NCI-H446 (cell line): ENCODE measurements at places on chromosomes 11 and 22.

- DNase-seq: no peak
These were observed 48.0 kb upstream of the PLET1 start for GRCh38 chr11:112308651-112309050.

- DNase-seq: no peak
These were observed 1.7 kb downstream of the C11orf96 start for GRCh38 chr11:43943931-43944751.

GRCh38 chr11:97756571-97757335 is 1264.0 kb upstream of the CNTN5 start:
- no peak for DNase-seq

DNA sequence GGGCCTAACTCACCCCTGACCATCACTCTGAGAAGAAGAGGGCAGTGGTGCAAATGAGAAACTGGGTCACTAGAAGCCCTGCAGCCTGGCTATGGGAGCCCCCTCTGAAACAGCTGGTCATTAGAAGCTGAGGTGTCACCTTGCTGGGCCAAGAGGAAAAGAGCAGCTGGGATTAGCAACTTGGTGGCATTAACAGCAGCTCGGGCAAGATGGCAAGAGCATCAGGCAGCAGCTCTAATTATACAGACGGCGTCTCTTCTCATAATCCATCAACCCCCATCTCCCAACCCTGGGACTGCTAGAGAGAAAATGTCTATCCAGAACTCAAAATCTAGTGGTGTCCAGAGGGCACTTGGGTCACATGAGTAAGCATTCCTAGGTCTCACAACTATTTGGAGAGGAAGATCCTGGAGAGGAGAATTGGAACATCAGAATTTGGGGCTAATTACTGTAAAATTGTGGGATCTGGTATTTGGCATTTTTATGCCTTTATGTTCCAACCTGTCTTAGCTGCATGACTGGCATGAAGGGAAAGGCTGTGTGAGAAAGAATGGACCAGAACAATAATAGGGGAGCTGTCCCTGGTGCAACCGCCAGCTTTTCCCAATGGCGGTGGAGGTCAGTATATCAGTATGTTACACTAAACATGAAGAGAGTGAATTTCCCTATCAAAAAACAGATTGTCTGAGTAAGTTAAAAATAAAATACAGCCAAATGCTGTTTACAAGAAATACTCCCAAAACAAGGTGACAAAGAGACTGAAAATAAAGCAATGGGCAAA is 7.6 kb upstream of the LMO1 start:
- DNase-seq: no peak

DNA sequence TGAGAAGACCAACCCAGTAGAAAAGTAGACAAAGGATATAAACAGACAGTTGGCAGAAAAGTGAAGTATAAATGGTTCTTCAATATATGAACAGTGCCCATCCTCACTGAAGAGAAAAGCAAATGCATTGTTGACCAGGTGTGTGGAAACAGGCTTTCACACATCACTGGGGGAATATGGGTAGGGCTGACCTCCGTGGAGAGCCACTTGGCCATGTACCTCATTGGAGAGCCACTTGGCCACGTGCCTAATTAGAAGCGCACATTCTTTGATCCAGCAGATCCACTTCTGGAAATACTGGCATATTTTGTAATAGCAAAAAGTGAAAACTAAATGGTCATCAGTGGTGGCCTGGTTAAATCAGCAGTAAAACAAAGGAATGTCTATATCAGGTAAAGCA is 43.2 kb downstream of the PPP6R3 start:
- DNase-seq: no peak

DNA sequence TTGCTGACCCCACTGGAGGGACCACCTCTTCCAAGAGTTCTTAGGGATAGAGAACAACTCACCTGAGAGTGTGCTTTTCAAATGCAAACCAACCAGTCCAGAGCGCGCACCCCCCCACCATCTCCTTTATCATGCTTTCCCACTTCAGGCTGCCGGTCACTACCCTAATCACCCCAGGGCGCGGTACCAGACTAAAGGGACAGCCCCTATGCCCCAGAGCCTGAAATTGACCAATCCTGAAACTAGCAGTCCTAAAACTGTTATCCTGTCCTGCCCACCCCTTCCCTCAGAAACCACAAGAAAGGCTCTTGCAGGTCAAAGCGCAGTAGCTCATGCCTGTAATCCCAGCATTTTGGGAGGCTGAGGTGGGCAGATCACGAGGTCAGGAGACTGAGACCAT is 37.0 kb downstream of the NEAT1 start:
- no peak for DNase-seq

- DNase-seq: no peak
These were observed 44.6 kb downstream of the FZD4 start for GRCh38 chr11:86910592-86910991.

DNA sequence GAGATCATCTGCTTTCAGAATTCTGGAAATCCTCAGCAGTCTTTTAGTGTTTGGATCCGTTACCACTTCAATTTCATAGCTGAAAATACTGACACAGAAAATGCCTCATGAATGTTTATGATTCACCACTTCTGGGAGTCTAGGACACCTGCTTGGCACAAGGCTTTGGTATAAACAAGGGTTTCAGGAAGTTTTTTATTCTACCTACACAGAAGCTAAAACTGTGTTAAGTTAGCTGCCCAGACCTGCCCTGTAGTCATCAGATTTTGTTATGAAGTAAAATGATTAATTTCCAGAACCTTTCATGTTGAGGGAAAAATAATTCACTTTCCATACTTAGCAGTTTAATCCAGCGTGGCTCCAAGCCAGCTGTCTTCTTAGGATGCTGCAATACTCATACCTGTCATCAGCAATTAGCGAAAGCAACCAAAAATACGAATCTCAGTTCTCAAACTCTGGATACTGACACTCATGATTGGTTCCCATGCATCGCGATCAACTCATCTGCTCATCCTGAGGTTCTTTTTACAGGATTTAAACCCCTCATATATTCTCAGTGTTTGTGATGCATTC is 458.5 kb upstream of the CCDC90B start:
- no peak for DNase-seq

GRCh38 chr11:3150726-3151125 is 14.4 kb downstream of the OSBPL5 start:
- DNase-seq: no peak

DNA sequence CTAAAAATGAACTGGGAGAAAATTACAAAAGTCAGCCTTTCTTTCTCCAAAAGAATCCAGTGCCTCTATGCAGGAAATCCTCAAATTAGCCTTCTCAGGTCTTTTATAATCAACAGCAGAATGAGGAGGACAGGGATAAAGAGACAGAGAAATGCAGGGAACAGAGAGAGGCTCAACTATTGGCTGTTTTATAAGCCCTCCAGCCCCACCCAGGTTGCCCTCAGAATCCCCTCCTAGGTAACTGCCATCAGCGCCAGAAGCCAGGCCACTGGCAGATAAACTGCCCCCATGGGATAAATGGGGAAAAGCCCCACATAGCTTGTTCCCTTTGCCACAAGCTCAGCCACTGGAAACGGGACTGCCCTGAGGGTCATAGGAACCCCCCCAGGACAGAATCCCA is 10.9 kb upstream of the HMOX1 start:
- no peak for DNase-seq

DNA sequence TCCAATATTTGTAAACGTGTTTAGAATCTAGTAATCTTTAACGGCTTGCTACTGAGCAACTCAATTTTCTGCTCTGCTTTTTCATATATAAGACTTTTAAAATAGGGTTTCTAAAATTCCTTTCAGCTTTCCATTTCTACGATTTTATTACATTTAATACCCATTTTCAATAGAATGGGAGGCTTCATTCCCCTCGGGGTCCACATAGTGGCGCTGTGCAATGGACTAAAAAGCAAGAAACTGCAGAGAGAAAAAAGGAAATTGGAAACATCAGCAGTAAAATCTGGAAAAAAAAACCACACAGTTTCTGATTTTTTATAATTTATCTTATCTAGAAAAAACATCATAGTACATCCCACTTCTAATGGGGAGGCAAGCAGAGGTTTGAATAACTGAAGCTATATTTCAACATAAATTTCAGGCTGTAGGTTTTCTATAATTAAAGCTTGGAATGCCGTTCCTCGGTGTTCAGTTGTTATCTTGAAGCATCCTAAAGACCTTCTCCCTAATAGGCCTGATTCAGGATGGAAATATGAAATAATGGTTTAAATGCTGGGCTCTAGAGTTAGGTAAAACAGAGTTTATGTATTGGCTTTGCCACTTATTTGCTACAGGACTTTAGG is 18.7 kb upstream of the JHY start:
- no peak for DNase-seq

- no peak for DNase-seq
These were observed 122.5 kb downstream of the APIP start for GRCh38 chr11:34793666-34794065.

DNA sequence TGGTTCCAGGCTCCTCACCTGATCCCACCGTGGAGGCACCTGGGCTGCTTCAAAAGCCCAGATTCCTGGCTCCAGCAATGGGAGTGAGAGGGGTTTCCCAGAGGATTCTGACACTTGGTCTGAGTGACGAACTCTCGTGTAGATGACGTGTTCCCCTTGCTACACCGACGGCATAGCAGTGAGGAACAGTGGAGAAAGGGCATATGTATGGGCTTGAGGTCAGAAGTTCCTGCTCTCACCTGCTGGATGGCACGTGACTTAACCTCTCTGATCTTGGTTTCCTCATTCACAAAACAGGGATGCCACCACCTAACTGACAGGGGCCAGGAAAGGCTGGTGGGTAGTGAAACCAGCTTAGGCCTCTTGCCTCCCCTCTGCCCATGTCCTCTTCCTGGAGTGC is 30.0 kb upstream of the ARFGAP3 start:
- no peak for DNase-seq

DNA sequence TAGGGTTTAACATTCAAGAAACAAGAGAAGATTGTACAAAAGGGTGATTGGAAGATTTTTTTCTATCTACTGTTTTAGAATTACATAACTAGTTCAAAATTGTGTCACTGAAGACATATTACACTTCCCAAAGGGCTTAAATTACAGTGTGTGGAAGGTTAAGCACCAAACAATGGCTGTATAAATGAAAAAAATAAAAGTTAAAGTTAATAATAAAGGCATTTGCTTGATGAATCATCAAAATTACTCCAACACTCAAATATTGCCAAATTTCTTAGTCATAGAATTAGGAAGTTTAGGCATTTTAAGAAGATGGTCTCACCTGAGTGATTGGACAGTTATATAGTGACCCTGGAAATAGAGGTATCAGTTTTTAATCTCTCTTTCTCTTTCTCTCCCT is 227.6 kb upstream of the CARD18 start:
- DNase-seq: no peak

DNA sequence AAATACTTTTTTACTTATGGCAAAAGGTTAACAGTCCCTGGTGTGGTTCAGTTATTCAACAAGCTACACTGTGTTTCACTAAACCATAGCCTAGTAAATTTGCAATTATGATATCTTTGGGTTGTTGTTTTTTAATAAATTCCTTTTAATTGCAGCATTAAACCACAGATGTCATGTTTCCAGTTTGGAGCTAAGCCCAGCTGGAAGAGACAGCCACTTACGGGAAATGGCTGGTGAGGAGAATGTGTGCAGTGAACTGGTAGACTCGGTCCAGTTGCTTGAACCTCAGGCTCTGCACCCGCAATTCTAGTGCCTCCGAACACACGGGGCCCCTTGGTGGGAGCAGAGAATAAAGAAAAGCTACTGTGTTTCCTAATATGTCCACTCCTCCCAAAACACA is 70.8 kb downstream of the WNT11 start:
- no peak for DNase-seq

GRCh38 chr11:17544181-17544622 is at the start of gene USH1C:
Gene USH1C (minus strand): TSS chr11:17544416. CDS start chr11:17544307, 109 bp downstream.
- DNase-seq: no peak

DNA sequence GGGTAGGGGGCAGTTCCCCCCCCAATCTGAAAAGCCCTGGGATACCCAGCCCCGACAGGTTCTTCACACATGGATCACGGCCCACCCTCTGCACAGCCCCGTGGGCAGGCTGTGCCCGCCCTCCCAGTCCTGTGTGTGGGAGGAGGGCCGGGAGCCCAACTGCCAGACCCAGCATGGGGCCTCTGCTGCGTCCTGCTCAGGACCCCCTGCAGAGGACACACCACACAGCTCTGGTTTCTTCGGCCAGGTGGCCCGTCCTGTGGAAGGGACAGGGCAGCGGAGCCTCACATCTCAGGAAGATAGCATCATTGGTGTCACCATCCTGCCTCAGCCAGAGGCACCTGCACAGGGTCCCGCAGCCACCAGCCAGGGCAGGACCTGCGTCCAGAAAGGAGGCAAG is 396.0 kb downstream of the TBC1D22A start:
- DNase-seq: no peak

DNA sequence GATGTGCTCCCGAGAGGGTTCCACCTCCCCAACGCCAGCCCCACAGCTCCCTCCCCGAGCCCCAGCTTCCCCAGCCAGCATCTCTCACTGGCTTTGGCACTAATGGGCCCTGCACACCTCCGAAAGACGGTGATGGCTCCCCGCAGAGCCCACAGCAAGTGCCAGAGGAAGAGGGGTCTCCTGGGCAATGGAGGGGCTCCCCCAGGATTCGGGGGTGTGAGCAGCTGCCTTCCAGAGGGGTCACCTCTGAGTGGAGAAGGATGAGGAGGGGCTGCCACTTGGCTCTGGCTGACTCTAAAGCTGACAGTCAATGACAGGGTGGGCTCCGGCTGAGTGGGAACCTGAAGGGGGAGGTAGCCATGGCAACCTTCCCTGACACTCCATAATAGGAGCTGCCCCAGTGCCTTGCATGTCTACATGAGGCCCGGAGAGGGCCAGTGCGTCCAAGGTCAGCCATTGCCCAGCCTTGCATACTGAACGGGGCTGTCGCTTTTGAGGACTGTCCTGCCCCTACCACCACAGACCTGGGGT is 98.6 kb upstream of the SYT13 start:
- no peak for DNase-seq

- peak; percentile 90 for DNase-seq
These were observed at the start of gene DENND5A for GRCh38 chr11:9265211-9266131. Gene DENND5A (minus strand): TSS chr11:9265350. CDS start chr11:9265069, 281 bp downstream.

- DNase-seq: no peak
These were observed 20.0 kb downstream of the DAGLA start for GRCh38 chr11:61700212-61700611.

DNA sequence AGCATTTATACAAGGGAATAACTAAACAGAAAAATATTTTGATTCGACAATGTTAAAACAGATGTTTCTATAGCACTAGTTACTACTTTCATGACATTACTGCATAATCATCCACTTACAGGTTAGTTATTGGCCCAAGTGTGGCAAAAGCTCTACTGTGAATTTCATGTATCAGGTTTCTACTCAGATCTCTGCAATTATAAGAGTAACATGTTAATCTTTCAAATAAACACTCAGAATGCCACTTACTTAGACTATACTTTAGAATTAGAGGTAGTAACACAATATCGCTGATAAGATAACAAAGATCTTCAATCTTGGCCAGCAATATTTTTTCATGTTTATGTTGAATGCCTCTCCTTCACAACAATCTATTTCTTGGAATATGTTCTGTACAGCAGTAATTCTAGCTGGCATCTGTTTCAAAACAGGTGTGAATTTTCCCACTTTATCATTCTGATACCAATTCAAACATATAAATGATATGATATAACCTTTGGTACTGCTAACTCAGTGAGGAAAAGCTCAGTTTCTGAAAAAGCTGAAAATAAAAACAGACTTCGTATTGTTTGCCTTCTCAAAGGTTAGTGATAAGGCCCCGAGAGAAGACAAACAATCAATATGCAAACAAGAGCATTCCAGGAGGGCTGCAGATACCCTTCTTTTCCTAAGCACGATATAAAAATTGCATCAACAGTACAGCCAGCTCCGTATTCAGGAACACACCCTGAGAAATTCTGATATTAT is 11.0 kb upstream of the CCDC34 start:
- DNase-seq: no peak

GRCh38 chr11:123122341-123122740 is 60.4 kb upstream of the HSPA8 start:
- DNase-seq: no peak

GRCh38 chr11:9629064-9629463 is 34.8 kb upstream of the SWAP70 start:
- no peak for DNase-seq
